ENCODE measurements at places on chromosomes 1 and 21.

- no peaks in the 10 kb centered on the region for H3K36me3 ChIP-seq
- H3K27me3 ChIP-seq = no peaks in the 10 kb centered on the region
- DNase-seq = peak; percentile 31
- H3K4me1 ChIP-seq = peaks cover 4% of the 10 kb centered on the region
These were observed 17.5 kb downstream of the RASSF5 start for GRCh38 chr1:206524739-206525364.

- peak overlapping the region; percentile 82 for H3K4me3 ChIP-seq
- DNase-seq = peak; percentile 43
- H3K27ac ChIP-seq = peak overlapping the region; percentile 74
- no peaks in the 10 kb centered on the region for H3K36me3 ChIP-seq
- H3K4me1 ChIP-seq = peaks cover 22% of the 10 kb centered on the region
These were observed 57.5 kb downstream of the BCL9 start for GRCh38 chr1:147598621-147599361.

GRCh38 chr1:215114154-215114933 is 31.8 kb downstream of the KCNK2 start:
- H3K36me3 ChIP-seq = no peaks in the 10 kb centered on the region
- H3K4me3 ChIP-seq = no peak overlapping the region
- peaks cover 2% of the 10 kb centered on the region for H3K27me3 ChIP-seq

DNA sequence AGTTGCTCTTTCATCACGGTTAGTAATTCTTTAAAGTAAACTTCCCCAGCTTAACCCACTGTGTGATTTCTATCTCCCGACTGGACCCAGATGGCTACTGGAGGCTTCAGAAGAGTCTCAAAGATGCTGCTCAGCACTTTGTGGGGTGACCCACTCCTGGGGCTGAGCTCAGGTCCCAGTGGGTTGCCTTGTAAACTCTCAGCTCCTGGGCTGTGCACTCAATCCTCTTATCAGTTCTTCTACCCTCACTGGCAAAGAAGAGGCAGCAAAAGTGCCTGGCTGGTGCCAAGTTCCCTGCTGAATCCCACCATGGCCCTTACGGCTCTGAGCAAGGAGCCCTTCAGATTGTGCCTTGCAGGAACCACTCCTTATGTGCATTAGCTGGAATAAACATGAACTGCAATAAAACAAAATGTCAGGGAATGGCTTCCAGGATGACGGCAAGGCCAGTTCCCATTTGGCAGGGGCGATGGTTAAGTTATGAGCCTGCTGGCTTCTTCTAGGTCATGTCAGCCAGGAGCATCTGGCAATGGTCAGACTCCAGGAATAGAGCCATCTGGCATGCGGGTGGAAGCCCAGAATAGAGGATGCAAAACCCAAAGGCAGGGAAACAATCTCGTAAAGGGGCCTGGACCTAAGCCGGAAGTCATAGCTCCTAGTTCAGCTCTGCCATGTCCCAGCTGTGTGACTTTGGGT is 6.8 kb downstream of the MYOC start:
- H3K27me3 ChIP-seq = no peaks in the 10 kb centered on the region
- no peak overlapping the region for H3K27ac ChIP-seq
- H3K36me3 ChIP-seq = no peaks in the 10 kb centered on the region
- H3K4me1 ChIP-seq = peaks cover 4% of the 10 kb centered on the region
- DNase-seq = no peak

Data from activated CD4-positive, alpha-beta memory T cell treated with anti-CD3 and anti-CD28 coated beads for 36 hours (primary cell).